CD4-positive, alpha-beta memory T cell (primary cell): ENCODE measurements at places on chromosomes 16 and 17.
A peak's percentile ranks its signal among the peaks of the same experiment; 100 is the strongest.

- DNase-seq = no peak
Observed at GRCh38 chr17:9285602-9286427, 264.5 kb downstream of the NTN1 start.

DNA sequence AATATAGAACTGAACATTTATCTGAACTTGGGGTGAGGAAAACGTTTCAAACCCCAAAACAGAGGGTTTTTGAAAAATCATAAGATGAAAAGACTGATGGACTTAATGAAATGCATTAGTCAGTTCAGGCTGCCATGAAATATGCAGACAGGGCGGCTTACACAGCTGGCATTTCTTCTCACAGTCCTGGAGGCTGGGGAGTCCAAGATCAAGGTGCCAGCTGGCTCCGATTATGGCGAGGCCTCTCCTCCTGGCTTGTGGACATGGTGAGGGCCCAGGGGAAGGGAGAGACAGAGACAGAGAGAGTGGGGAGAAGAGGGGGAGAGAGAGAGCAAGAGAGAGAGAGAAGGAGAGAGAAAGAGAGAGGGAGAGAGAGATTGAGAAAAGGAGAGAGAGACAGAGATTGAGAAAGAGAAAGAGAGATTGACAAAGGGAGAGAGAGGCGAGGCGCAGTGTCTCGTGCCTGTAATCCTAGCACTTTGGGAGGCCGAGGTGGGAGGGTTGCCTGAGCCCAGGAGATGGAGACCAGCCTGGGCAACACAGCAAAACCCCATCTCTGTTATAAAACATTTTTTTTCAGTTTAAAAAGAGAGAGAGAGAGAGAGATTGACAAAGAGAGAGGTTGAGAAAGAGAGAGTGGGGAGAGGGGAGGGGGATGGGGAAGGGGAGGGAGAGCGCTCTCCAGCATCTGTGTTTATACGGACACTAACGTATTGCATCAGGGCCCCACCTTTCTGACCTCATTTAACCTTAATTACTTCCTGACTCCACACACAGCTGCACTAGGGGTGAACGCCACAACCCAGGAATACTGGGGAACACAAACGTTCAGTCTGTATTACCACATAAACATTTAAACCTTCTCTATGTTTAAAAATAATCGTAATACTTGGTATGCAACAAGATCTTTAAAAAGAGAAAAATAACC lies 24.6 kb upstream of the RPH3AL start:
- no peak for DNase-seq

DNA sequence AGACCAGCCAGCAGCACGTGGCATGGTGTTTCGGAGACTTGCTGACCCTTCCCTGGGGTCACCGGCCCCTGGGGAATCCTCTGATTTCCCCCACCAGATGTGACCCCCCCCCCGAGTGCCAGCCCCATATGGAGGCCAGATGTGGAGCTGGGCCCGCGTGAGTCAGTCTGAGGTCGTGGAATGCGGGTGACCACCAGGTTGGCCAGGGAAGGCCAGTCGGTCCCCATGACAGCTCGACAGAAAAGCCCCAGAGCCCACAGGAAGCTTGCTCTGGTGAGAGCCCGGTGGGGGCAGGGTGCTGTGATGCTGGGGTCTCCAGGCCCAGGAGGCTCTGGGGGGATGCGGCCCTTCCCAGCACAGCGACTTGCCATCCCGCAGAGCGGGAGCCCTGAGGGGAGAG lies 209.0 kb downstream of the NTN1 start:
- no peak for DNase-seq

GRCh38 chr17:30095507-30096244 lies 20.9 kb upstream of the NSRP1 start:
- DNase-seq = no peak

DNA sequence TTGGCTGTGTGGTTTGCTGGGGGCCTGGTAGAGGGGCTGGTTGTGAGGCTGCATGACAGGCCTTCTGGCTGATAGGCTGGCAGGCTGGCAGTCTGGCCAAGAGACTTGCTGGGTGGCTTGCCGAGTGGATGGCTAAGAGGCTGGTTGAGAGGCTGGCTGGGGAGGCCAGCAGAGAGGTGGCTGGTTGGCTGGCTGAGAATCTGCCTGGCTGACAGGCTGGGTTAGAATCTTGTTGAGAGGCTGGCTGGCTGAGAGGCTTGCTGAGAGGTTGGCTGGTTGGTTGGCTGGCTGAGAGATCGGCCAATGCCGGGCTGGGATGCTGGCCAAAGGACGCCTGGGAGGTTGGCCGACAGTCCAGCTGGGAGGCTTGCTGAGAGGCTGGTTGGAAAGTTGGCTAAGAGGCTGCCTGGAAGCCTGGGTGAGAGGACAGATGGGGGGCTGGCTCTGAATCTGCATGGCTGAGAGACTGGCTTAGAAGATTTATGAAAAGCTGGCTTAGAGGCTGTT lies 35.9 kb upstream of the ACSM2B start:
- no peak for DNase-seq

- DNase-seq = no peak
Observed at GRCh38 chr16:46812781-46813540, 18.0 kb downstream of the C16orf87 start.

DNA sequence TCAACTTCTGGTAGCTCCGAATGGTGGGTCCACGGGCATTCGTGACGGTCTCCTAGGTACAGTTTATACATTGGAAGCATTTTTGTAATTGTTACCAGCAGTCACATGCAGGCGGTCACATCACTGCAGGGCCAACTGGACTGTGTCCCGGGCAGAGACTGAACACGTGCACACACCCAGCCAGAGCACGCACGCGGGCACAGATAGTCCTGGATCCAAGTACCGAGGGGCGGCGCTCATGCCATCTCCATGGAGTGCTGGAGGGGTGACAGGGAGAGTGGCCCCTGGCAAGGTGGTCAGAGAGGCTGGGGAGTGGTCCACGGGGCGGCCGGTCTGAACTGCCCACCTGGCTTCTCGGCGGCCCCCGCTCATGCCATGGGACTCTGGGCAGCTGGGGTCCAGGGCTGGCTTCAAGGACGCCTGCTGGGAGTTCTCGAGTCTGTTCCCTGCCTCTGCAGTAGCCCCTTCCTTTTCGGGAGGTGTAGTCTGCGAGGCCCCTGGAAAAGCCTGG lies 34.2 kb downstream of the BAIAP2 start:
- DNase-seq = no peak

DNA sequence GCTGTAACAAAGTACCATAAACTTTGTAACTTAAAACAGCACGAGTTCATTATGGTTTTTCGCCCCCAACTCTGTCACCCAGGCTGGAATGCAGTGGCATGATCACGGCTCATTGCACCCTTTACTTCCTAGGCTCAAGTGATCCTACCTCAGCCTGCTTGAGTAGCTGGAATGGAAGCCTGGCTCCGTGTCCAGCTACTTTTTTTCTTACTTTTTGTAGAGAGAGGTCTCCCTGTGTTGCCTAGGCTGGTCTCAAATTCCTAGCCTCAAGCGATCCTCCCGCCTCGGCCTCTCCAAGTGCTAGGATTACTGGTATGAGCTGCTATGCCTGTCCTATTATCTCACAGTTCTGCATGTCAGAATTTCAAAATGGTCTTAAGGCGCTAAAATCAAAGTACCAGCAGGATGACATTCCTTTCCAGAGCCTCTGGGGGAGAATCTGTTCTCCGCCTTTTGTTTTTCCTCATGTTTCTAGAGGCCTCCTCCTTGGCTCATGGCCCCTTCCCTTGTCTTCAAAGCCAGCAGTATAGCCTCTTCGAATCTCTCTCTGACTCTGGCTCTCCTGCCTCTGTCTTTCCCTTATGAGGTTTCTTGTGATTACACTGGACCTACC lies 10.1 kb upstream of the PRM1 start:
- no peak for DNase-seq

- no peak for DNase-seq
Observed at GRCh38 chr17:31550389-31551056, 159.0 kb downstream of the RAB11FIP4 start.

- DNase-seq = no peak
Observed at GRCh38 chr17:12040478-12040877, 19.8 kb downstream of the MAP2K4 start.

- DNase-seq = no peak
Observed at GRCh38 chr16:18983565-18984434, at the start of gene TMC7. TSS of gene TMC7 (plus strand) at chr16:18983934. CDS start at chr16:18984064, 130 bp downstream.

- no peak for DNase-seq
Observed at GRCh38 chr17:28193241-28193640, 125.8 kb upstream of the TMEM97 start.

DNA sequence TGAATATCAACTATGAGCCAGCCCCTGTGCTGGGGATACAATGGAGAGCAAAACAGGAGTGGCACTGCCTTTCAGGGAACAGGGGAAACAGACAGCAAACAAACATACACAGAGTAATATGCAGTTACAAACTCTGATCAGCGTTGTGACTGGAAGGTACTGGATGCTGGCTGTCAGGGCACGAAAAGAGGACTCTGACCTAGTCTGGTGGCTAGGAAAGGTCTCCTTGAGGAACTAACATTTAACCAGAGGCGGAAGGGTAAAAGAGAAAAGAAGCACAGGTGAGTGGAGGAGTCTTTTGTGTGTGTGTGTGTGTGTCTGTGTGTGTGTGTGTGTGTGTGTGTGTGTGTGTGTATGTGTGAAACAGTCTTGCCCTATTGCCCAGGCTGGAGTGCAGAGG lies 12.4 kb upstream of the B4GALNT2 start:
- DNase-seq = no peak

DNA sequence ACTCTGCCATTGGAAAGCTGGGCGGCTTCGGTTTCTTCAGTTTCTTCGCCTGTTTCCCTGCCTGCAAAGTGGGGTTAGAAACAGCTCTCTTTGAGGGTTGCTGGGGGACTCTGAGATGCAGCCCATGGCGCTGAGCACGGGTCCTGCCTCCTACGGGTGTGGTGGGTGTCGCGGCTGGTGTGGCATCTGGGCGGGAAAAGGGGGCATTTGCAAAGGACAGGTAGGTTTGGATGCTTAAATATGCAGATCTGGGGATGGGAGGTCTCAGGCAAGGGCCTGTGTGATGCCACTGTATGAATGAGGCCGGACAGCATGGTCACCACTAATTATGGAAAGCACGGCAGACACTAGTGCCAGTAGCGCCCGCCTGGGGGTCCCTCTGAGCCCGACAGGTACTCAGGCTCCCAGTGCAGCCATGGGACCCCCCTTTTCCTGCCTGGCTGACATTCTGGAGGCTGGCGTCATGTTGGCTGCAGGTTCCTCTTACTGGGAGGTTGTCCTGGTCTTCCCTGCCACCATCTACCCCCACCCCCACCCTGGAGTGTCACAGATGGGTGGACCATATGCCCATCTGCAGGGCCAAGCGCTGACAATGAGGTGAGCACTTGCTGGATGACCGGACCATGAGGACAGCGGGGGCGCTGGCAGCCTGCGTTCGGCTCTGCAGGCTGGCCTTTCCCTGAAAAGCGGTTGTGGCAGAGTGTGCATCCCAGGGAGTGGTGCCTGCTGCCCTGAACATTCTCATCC lies 237.7 kb downstream of the SEC14L1 start:
- no peak for DNase-seq

GRCh38 chr17:31869797-31870568 lies 10.9 kb upstream of the COPRS start:
- DNase-seq = no peak

- no peak for DNase-seq
Observed at GRCh38 chr17:34259146-34259545, 4.1 kb downstream of the CCL2 start.

DNA sequence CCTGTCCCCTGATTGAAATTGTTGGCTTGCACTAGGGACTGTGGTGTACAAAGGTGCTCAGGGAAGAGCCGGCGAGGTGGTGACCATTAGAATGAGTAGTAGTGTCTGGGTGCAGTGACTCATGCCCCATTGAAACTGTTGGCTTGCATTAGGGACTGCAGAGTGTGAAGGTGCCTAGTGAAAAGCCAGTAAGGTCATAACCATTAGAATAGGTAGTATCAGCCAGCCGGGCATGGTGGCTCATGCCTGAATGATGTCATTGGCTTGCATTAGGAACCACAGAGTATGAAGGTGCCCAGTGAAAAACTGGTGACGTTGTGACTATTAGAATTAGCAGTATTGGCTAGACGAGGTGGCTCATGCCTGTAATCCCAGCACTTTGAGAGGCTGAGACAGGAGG lies 78.9 kb downstream of the ABCC6 start:
- DNase-seq = no peak

- no peak for DNase-seq
Observed at GRCh38 chr17:246226-246625, 64.8 kb upstream of the DOC2B start.

GRCh38 chr17:3594976-3595375 lies 14.2 kb downstream of the TRPV1 start:
- no peak for DNase-seq

DNA sequence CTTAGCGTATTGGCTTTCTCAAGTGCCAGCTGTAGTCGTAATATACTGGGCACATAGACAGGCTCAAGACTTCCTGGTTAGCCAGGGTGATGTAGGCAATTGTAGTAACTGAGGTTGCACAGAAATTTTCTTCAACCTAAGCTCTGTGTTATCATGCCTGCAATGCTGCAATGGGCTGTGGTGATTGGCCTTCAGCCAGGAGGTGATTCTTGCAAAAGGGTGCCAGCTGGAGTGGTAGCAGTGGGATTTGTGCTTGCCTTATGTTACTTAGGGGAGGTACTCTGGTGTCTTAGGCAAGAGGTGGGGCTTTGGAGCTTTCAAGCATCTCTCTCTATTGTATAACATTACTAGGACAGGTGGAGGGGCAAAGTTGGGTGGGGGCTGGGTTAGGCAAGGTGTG lies 495.1 kb downstream of the CDH11 start:
- no peak for DNase-seq

GRCh38 chr17:40322358-40323315 lies 13.7 kb downstream of the RARA start:
- peak; percentile 98 for DNase-seq

DNA sequence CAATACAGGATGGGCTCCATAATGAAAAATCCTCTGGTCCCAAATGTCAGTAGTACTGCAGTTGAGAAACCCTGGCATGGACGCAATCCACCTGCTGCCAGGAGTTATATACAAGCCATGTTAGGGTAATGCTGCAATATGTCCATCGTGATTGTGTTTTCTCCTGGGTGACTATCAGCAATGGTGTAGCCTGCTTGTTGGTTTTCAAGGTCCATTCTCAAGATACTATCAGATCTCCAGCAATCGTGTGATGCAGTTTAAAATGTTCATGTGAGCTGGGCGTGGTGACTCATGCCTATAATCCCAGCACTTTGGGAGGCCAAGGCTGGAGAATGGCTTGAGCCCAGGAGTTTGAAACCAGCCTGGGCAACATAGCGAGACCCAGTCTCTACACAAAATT lies 24.0 kb downstream of the ABCC1 start:
- no peak for DNase-seq

- peak; percentile 83 for DNase-seq
Observed at GRCh38 chr17:47946929-47947397, 5.6 kb downstream of the PNPO start.

- no peak for DNase-seq
Observed at GRCh38 chr16:67191411-67191994, 452 bp upstream of the E2F4 start.

GRCh38 chr17:19978209-19978802 lies 678 bp upstream of the AKAP10 start:
- peak; percentile 40 for DNase-seq

GRCh38 chr16:30395992-30396585 lies 869 bp downstream of the ZNF48 start:
- no peak for DNase-seq

GRCh38 chr17:55726440-55726839 lies 3.8 kb upstream of the TMEM100 start:
- DNase-seq = no peak

- DNase-seq = no peak
Observed at GRCh38 chr17:33079201-33079600, 87.6 kb downstream of the SPACA3 start.

- no peak for DNase-seq
Observed at GRCh38 chr16:85457366-85457765, 155.8 kb upstream of the GSE1 start.
